Memory B cell (primary cell): ENCODE measurements at places on chromosomes 5 and 9.

GRCh38 chr9:135584371-135584770 is 22.8 kb downstream of the PAEP start:
- DNase-seq: no peak

- DNase-seq: no peak
These were observed 19.7 kb upstream of the TERT start for GRCh38 chr5:1314564-1314982.

GRCh38 chr9:17272536-17272935 is 137.7 kb downstream of the CNTLN start:
- no peak for DNase-seq

DNA sequence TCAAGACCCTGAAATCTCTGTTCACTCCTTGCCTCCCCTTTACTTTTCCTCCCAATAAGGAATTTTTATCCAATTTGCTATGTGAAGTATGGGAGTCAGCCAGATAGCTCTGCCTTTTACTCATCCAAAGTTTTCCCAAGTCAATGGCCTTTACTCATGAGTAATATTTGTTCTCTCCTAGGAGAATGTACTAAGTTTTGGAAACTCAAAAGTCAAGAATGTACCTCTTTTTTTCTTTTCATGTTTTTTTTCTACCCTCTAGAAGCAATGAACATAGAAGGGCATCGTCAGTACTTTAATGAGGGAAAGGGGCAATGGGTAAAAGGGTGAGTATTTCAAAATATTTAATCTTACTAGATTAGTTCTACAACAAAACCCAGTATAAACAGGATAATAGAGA is 140.2 kb upstream of the SGCD start:
- no peak for DNase-seq

DNA sequence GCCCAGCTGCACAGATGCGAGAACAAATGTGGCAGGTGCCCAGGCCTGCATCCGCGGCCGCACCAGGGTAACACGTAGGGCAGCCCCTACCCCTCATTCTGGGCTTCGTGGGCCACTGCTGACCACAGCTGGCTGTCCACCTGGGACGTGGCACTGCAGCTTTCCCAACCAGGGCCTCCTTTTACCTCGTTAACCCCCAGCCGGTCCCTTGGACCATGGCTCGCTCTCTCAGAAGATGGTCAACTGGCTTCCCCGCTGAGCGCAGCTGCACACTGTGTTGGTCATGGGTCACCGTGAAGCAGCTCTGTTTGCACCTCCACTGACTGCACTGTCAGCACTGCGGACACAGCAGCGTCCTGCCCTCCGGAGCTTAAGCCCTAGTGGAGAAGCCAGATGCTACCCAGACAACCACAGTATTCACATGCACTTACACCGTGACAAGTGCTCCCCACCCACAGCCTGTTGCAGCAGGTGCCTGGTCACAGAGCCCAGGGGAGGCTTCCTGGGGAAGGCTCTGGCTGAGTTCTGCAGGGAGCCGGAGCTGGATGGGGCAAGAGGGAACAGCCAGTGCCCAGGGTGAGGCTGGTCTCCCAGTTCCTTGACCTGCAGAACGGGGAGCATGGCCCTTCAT is 10.5 kb upstream of the PLEKHG4B start:
- no peak for DNase-seq

DNA sequence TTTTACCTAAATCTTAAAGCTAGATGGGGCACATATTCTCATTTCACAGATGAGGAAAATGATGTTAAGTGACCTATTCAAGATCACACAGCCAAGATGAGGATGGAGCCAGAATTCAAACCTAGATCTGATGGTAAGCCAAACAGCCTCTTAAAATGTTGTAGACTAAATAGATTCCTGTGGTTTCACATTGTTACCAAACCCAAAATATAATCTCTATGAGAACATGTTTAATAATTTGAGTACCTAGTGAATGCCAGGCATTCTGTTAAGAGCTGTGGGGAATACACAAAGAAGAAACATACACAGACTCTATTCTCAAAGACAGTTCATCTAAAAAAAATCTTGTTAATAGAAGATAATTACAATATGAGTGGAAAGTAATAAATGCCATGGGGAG is 25.2 kb downstream of the HOMER1 start:
- DNase-seq: no peak

- DNase-seq: no peak
These were observed 681 bp downstream of the CPLANE1 start for GRCh38 chr5:37248421-37248969.
